Activated CD8-positive, alpha-beta memory T cell treated with anti-CD3 and anti-CD28 coated beads for 4 hours (primary cell): ENCODE measurements at places on chromosomes 16 and 17.

- no peak for DNase-seq
These were observed 228.6 kb upstream of the SDK2 start for GRCh38 chr17:73872816-73873215.

DNA sequence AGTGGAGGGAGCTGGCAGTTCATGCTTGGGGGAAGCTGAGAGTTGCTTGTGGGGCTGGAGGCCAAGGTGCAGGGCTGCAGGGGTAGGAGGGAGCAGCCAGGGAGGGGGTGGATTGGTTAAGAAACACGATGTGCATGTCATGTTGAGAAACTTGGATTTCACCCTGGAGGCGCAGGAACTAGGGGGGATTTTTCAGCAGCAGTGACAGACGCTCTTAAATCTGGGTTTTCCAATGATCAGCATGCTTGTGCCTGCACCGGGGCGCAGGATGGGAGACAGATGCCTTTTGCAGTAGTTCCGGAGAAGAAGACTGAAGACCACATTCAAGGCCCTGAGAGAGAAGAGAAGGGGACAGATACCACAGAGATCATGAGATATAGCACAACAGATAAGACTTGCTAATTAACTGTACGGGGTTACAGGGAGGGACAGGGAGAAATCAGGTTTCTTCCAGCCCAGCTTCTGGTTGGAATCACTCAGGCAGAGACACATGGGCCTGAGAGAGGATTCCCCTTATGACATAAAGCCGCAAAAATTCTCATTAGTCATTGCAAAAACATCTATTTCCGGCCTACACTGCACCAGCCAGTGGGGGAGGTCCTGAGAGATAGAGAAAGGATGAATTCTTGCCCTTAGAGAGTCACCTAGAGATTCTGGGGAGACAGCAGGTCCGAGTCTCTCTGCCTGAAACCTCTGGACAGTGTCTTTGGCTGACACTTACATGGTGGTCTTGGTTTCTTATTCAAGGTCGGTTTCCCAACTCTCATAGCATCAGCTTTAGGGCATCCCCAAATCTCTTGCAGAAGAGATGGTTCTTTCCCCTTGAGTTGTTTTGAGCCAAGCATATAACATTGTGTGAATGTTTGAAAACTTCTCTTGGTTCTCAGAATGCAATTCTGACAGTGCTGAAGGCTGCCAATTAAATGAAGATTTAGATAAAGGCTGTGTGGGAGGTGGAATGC is 27.1 kb downstream of the CDH13 start:
- no peak for DNase-seq

- no peak for DNase-seq
These were observed 4.9 kb downstream of the GIT1 start for GRCh38 chr17:29584452-29585079.

GRCh38 chr17:57440522-57441269 is 184.4 kb downstream of the MSI2 start:
- DNase-seq: peak; percentile 39

DNA sequence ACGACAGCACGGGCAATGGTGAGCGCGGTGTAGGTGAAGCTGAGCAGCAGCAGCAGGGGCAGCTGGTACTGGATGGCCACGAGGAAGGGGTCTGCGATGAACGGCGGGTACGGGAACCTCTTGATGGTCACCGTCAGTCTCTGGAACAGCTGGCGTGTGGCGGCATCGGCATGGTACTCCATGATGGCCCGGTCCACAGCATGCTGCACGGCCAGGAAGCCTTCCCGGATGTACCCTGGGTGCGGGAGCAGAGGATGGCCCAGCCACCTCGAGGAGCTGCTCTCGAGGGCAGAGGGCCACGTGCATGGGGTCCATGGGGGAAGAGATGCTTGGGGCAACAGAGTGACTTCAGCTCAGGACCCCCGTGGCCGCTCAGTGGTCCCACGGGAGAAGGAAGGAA is 20.9 kb downstream of the ABCA3 start:
- DNase-seq: no peak

GRCh38 chr17:79691931-79692330 is 38.8 kb upstream of the ENPP7 start:
- DNase-seq: no peak

DNA sequence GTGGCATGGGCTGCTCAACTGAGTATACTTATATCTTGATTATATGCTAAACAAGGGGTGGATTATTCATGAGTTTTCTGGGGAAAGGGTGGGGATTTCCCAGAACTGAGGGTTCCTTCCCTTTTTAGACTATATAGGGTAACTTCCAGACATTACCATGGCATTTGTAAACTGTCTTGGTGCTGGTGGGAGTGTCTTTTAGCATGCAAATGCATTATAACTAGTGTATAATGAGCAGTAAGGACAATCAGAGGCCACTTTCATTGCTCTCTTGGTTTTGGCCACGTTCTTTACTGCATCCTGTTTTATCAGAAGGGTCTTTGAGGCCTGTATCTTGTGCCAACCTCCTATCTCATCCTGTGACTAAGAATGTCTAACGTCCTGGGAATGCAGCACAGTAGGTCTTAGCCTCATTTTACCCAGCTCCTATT is 12.0 kb downstream of the PRR11 start:
- no peak for DNase-seq

GRCh38 chr17:66165537-66166123 is 26.3 kb downstream of the CEP112 start:
- no peak for DNase-seq

DNA sequence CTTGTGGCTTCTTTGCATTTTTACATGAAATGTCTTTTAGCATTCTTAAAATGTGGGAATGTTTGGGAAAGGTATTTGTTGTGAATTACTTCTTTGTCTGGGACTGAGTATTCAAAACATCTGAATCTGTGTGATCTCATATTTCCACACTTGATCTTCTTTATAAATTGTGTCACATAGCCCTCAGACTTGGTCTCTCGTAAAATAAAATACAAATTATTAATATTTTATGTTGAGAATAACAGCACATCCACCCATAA is 81.9 kb downstream of the TUBD1 start:
- no peak for DNase-seq

- no peak for DNase-seq
These were observed 98.6 kb downstream of the USP22 start for GRCh38 chr17:20944014-20944865.

GRCh38 chr16:14958323-14958600 is 16.6 kb upstream of the PDXDC1 start:
- no peak for DNase-seq

- no peak for DNase-seq
These were observed 29.6 kb downstream of the COG4 start for GRCh38 chr16:70493802-70494201.

DNA sequence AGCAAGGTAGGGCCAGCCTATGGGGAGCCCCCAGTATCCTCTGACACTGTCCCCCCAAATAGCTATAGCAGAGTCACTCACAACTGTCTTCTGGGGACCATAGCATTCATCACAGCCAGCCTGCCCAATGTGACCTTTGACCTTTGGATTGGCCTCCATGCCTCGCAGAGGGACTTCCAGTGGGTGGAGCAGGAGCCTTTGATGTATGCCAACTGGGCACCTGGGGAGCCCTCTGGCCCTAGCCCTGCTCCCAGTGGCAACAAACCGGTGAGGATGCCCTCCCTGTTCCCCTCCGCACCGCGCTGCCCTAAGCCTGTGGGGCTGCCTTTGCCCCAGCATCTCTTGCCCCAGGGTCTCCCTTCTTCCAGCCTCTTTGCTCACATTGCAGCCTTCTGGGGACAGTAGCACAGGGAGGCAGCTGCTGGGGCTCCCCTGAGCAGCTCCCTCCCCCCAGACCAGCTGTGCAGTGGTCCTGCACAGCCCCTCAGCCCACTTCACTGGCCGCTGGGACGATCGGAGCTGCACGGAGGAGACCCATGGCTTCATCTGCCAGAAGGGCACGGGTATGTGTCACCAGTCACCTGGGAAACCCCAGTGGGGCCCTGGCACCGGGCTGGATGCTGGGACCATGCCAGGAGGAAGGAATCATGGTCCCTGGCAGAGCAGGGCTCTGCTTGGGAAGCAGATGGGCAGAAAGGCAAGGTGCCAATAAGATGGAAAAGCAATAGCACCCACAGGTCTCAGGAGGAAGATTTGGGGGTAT is 61.1 kb downstream of the MRC2 start:
- no peak for DNase-seq

DNA sequence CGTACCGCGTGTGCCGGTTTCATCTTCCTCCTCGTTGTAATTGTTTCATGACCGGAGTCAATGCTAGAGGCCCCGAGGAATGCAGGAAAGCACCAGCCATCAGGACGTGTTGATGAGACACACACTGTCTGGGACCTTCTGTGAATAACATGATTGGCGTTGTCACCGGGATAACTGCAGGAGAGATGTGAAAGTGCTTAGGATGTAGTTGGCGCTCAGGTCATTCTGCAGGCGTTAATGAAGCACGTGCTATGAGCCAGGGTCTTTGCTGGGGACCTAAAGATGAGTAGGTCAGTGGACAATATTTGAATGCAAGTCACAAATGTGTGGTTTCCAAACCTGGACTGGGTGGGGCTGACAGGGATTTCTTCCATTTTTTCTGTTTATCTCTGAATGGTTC is 181.6 kb upstream of the HSBP1 start:
- DNase-seq: no peak

DNA sequence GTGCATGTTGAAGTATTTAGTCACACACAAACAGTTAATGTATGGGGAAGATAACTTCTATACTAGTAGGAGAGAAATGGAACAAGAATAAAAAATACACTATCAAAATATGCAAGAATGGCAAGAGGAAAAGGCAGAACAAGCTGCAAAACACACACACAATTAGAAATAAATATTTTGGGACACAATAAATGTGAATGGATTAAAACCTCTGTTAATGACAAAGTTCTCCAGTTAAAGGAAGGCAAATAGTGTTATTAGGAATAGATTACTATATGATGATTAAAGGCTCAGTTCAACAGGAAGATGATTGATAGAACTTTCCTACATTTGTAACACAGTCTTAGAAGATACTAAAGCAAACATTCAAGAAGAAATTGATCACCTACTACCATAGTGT is 106.3 kb upstream of the ZNF750 start:
- no peak for DNase-seq

GRCh38 chr16:10088380-10088793 is 93.8 kb downstream of the GRIN2A start:
- DNase-seq: no peak
